ENCODE measurements at places on chromosomes 7 and 10. TPM values are rescaled to one million over a fixed set of nuclear protein-coding genes. Genes with fewer than 3 reads are reported as not detected.
A peak's percentile ranks its signal among the peaks of the same experiment; 100 is the strongest.

- H3K27me3 ChIP-seq, result no peaks in the 10 kb centered on the region
- no peaks in the 10 kb centered on the region for H3K4me1 ChIP-seq
- H3K27ac ChIP-seq, result no peak overlapping the region
- no peak overlapping the region for H3K4me3 ChIP-seq
- no peaks in the 10 kb centered on the region for H3K36me3 ChIP-seq
- DNase-seq, result peak; percentile 51
These were observed 103.3 kb upstream of the DIP2C start for GRCh38 chr10:792792-793100.

DNA sequence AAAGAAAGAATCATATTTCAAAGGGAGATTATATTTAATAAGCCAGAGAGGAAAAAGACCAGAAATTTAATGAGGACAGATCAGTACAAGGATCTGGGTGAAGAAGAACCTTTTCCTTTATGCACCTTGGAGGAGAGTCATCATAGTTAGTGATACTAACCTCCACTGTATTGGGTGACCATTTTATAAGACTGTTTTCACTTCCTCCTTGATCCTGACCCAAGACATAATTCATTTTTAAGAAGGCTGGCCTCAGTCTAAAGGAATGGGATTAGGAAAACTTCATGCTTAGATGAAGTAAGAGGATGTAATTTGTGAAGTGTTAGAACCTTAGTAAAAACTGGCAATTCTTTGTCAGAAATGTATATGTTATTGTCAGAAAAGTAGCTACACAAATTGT lies 68.6 kb downstream of the ADAM22 start:
- no peaks in the 10 kb centered on the region for H3K27me3 ChIP-seq
- H3K36me3 ChIP-seq, result no peaks in the 10 kb centered on the region
- no peak overlapping the region for H3K27ac ChIP-seq
- no peak overlapping the region for H3K4me3 ChIP-seq

CLDN3 gene
- not detected for total RNA-seq

DRGX gene
- not detected for total RNA-seq

SP8 gene
- not detected for total RNA-seq

FLNC gene
- total RNA-seq, result 304 TPM

Data from GM23248 (cell line).